ENCODE measurements at places on chromosomes 1 and 21. TPM values are rescaled to one million over a fixed set of nuclear protein-coding genes. Genes with fewer than 3 reads are reported as not detected.

- no peak for DNase-seq
Observed at GRCh38 chr1:89966656-89967055, 28.3 kb upstream of the ZNF326 start.

- DNase-seq, result no peak
Observed at GRCh38 chr1:231678011-231678432, 51.4 kb downstream of the DISC1 start.

DNA sequence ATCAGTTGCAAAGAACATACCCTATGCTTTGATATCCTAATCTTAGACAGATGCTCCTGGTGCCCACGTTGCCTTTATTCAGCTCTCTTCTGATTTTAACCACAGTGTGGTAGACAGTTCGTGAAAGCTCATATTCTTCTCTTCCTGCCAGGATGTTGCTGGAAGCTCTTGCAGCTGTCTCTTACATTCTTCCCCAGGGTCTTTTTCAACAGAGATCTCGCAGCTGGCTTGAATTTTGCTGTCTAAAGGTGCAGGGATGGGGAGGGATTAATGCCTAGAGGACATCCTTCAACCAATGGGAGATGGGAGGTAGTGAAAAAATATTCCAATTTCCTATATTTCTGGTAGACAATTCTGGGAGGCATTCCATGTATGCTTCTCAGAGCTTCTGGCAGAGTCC, 150.0 kb upstream of the APP start:
- DNase-seq, result no peak

DNA sequence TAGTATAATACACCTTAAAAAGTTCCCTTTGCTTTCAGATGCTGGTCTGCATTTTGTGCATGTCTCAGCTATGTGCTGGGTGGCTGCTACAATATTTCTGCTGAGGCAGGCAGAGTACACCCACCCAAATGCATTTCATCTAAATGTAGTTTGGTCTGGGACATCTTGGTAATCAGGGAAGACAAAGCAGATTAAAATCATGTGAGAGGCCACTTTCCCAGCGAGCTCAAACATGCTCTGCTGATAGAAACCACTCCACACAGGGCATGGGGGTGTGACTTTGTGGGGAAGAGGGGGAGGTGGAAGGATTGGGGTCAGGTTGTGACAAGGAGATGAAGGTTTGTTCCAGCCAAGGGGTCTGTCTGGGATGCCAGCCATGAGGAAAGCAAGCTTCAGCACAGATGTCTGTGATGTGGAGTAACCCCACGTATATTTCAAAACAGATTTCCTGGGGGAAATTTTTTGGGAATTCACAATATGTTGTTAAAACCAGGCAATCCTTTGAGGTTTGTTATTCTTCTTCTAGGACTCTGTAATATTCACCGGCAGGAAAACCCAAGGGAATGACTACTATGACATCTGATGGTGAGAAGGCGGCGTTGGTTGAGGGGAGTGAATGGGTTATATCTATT, 255.1 kb upstream of the FGGY start:
- DNase-seq, result no peak

DNA sequence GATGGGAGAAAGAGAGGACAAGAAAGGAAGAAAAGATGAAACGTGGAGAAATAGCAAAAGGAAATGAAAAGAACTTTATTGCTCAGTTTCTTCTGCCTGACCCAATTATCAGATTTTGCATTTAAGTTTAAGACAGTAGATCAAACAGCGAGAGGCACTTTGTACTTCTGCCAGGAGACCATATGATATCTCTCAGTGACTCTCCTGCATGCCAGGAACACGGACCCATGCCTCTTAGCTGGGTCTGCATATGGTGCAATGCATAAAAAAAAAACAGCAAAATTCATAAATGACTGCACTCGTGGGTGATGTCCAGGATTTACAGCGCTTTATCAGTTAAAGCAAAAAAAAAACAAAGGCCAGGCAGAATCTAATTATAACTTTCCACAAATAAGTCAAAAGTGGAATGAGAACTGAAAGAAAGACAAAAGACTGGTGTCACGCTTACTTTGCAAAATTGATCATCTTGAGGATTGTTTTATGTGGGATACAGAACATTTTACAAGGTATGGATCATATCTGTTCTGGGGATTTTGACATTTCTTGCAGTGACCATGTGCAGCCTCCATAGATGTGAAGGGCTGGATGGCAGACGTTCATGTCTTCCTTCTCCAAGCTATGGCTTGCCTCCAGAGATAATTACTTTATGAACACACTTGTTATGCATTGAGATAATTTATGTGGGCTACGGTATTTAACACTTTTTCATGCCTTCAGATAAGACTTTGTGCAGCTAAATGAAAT, 79.5 kb downstream of the RUNX1 start:
- no peak for DNase-seq

DNA sequence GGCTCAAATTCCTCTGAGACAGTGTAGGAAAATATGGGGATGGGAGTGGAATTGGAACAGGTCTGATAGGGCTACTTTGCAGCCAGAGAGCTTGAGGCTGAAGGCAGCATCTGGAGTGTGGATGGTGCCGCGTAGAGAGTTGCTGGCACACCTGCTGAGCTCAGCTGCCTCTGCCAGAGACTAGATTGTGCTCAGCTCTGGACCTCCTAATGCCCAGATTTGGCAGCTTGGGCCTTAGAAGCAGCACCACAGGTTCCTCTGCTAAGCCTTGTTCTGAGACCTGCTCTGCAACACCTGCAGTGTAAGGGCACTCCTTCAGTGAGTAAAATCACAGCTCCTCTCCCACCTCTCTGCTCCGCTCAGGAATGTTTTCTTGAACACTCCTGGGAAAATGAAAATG, 23.3 kb downstream of the ACOT11 start:
- DNase-seq, result no peak

The SH2D5 gene
- total RNA-seq, result not detected

The KLHDC7A gene
- total RNA-seq, result not detected

Data from tibial nerve (tissue), 4 donors.